Smooth muscle cell of the umbilical artery (primary cell): ENCODE measurements at places on chromosomes 16 and 17. TPM values are rescaled to one million over a fixed set of nuclear protein-coding genes. Genes with fewer than 3 reads are reported as not detected.

Gene CLEC19A
- total RNA-seq: not detected in 2 replicates

Gene TBC1D3C
- total RNA-seq: 0.59 TPM in 1 of 2 replicates, not detected in the other

Gene ABR
- total RNA-seq: 39.2 and 82.4 TPM in 2 replicates

Gene SLC12A3
- 0.30 TPM in 1 of 2 replicates, not detected in the other for total RNA-seq

Gene TBC1D3K
- not detected in 2 replicates for total RNA-seq

Gene GRIN2C
- total RNA-seq: 0.18 and 0.30 TPM in 2 replicates

Gene SLC6A2
- not detected in 2 replicates for total RNA-seq

Gene EPN3
- total RNA-seq: 0.30 TPM in 1 of 2 replicates, not detected in the other

Gene CORO7
- 9.2 and 26.6 TPM in 2 replicates for total RNA-seq

Gene WFIKKN1
- under 0.01 and 0.46 TPM in 2 replicates for total RNA-seq

Gene GP1BA
- total RNA-seq: not detected in 2 replicates
